Fibroblast of the aortic adventitia (primary cell): ENCODE measurements at places on chromosomes 12 and 14. TPM values are rescaled to one million over a fixed set of nuclear protein-coding genes. Genes with fewer than 3 reads are reported as not detected.

The SOAT2 gene
- 0.09 TPM in 1 of 2 replicates, not detected in the other for total RNA-seq

The DLK1 gene
- total RNA-seq, result 0.09 TPM in 1 of 2 replicates, not detected in the other

The NOC4L gene
- total RNA-seq, result 5.7 and 13.2 TPM in 2 replicates

The HPD gene
- 1.1 and 1.8 TPM in 2 replicates for total RNA-seq

The EP400 gene
- total RNA-seq, result 11.4 and 14.7 TPM in 2 replicates

The ACSS3 gene
- 24.5 and 25.3 TPM in 2 replicates for total RNA-seq

The ANKRD52 gene
- total RNA-seq, result 8.7 and 20.0 TPM in 2 replicates

The HIP1R gene
- 11.1 and 11.2 TPM in 2 replicates for total RNA-seq

The PIP4K2C gene
- 12.4 and 19.4 TPM in 2 replicates for total RNA-seq

The KRT72 gene
- not detected in 2 replicates for total RNA-seq

The EML1 gene
- total RNA-seq, result 80.3 and 163 TPM in 2 replicates

The PKP2 gene
- 0.45 and 16.1 TPM in 2 replicates for total RNA-seq

The SOX5 gene
- total RNA-seq, result 5.4 and 12.8 TPM in 2 replicates

The INSM2 gene
- total RNA-seq, result not detected in 2 replicates

The TBX3 gene
- 5.7 and 12.8 TPM in 2 replicates for total RNA-seq

The WNT5B gene
- 3.1 and 16.6 TPM in 2 replicates for total RNA-seq

The SLC10A1 gene
- total RNA-seq, result not detected in 2 replicates

The NABP2 gene
- 13.9 and 31.5 TPM in 2 replicates for total RNA-seq

The OR6C2 gene
- not detected in 2 replicates for total RNA-seq

The CCDC184 gene
- 0.63 and 1.1 TPM in 2 replicates for total RNA-seq

The SDR9C7 gene
- not detected in 2 replicates for total RNA-seq

The NEMF gene
- 63.9 and 140 TPM in 2 replicates for total RNA-seq

The SLIRP gene
- total RNA-seq, result 209 and 374 TPM in 2 replicates

The CD163 gene
- total RNA-seq, result not detected in 2 replicates

The MYF6 gene
- not detected in 2 replicates for total RNA-seq

The STAC3 gene
- total RNA-seq, result 0.90 and 3.8 TPM in 2 replicates

The NANOG gene
- total RNA-seq, result under 0.01 and 0.16 TPM in 2 replicates

The PROX2 gene
- not detected in 2 replicates for total RNA-seq

The POTEM gene
- not detected in 2 replicates for total RNA-seq

The GSG1 gene
- 0.45 and 1.6 TPM in 2 replicates for total RNA-seq

The C12orf76 gene
- total RNA-seq, result 10.3 and 11.9 TPM in 2 replicates

The AQP6 gene
- total RNA-seq, result 0.09 TPM in 1 of 2 replicates, not detected in the other

The TAS2R42 gene
- total RNA-seq, result not detected in 2 replicates

The MDGA2 gene
- not detected in 2 replicates for total RNA-seq

The LHX5 gene
- total RNA-seq, result not detected in 2 replicates

The ATG2B gene
- 15.9 and 28.7 TPM in 2 replicates for total RNA-seq

The SLC7A7 gene
- 2.5 and 16.5 TPM in 2 replicates for total RNA-seq

The MAP3K12 gene
- total RNA-seq, result 32.1 and 118 TPM in 2 replicates
